ENCODE measurements at places on chromosomes 11 and 22.

GRCh38 chr11:46489656-46490560, 98.3 kb upstream of the CHRM4 start:
- no peak for DNase-seq

- no peak for DNase-seq
Observed at GRCh38 chr11:35971841-35972422, 28.1 kb downstream of the LDLRAD3 start.

GRCh38 chr22:46997311-46997970, 235.0 kb downstream of the TBC1D22A start:
- no peak for DNase-seq

GRCh38 chr11:69640995-69641581, at the start of gene CCND1:
CCND1 (plus strand) TSS chr11:69641156; CDS start chr11:69641314, 158 bp downstream.
- DNase-seq: no peak

GRCh38 chr11:86969258-86969657, 14.1 kb upstream of the FZD4 start:
- DNase-seq: no peak

- DNase-seq: no peak
Observed at GRCh38 chr11:61657566-61658290, 22.5 kb upstream of the DAGLA start.
